ENCODE measurements at places on chromosomes 7 and 10.

DNA sequence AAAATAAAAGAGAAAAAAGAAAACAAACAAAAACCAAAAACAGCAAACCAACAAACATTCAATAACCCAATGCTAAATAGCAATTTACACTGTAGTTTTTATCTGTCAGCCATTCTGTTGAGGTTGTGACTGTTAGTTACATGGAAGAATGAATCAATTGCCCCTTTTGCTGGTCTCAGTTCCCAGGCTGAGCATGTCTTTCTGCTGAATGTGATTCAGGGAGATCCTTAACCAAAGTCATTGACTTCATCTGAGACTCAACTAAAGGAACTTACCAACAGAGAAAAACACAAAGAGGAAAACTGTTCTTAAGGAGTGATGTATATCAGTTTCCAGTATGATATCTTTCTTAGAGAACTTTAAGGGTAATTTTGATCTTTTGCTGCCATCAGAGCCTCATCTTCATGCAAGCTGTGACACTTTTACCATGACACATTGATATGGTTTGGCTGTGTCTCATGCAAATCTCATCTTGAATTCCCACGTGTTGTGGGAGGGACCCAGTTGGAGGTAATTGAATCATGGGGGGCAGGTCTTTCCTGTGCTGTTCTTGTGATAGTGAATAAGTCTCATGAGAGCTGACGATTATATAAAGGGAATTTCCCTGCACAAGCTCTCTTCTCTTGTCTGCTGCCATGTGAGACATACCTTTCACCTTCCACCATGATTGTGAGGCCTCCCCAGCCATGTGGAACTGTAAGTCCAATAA is 469.8 kb downstream of the KIF20B start:
- DNase-seq, result no peak

GRCh38 chr10:93568105-93568390 is 1.6 kb downstream of the FFAR4 start:
- DNase-seq, result no peak

GRCh38 chr10:128161031-128161430 is 34.8 kb upstream of the MKI67 start:
- DNase-seq, result no peak

- DNase-seq, result no peak
These were observed 42.3 kb upstream of the UBE3C start for GRCh38 chr7:157096286-157097055.

GRCh38 chr7:29432721-29433120 is 130.9 kb upstream of the PRR15 start:
- DNase-seq, result no peak

- no peak for DNase-seq
These were observed 3.5 kb downstream of the RASSF4 start for GRCh38 chr10:44962870-44963738.

DNA sequence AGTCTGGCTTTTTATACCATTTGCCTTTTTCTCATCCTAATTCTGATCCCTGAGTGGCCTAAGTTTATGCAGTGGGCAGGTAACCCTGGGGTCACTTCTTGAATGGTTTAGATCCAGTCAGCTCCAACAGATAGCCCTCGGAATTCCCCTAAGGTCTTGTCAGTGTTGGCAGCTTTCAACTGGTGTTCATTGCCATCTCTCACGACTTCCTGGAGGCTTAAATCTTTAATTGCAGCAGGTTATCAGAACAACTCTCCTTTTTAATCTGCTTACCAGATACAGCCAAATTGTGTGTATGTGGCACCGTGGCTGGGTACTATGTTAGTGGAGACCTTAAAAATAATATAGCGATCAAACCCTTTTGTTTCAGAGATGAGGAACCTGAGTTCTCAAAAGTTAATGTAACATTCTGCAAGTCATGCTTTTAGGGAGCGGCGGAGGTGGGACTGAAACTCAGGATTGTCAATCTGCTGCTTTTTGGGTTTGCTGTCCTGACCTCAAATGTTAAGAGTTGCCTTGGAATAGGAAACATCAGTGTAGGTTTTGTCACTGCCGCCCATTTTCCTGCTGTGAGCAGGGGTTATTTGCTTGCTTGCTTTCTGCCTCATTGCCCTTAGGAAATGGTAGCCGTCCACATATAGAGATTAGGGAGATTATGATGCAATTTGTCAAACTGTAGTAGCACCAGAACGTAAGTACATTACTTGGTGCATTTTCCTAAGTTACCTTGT is 818 bp downstream of the DLD start:
- no peak for DNase-seq

- no peak for DNase-seq
These were observed 288.5 kb downstream of the GRID1 start for GRCh38 chr10:86077871-86078638.

GRCh38 chr10:123889821-123890220 is 1.8 kb downstream of the CPXM2 start:
- DNase-seq, result no peak

DNA sequence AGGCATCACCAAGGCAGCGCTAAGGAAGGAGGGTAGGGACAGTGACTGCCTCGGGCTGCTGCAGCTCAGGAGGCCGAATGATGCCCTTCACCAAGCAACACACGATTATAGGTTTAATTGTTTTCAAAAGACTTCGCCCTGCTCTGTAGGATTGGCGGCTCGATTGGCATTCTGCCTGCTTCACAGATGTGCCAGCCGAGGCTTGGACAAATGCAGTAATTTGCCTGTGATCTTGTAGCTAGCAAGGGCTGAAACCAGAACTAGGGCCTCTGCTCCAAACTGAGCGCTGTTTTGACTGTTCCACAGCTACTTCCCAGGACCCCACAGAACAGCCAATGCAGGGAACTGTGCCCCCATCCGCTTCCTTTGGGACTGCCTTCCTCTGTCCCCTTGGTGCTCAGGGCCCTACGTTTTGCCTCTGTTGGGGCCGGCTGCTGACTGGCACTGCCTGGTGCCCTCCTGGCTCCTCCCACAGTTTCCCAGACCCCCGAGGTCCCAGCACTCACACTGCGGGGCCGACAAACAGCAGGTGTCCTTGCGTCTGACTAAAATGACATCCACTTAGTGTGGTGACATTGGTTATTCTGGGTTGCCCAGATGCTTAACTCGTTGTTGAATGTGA is 62.6 kb upstream of the EN2 start:
- no peak for DNase-seq

DNA sequence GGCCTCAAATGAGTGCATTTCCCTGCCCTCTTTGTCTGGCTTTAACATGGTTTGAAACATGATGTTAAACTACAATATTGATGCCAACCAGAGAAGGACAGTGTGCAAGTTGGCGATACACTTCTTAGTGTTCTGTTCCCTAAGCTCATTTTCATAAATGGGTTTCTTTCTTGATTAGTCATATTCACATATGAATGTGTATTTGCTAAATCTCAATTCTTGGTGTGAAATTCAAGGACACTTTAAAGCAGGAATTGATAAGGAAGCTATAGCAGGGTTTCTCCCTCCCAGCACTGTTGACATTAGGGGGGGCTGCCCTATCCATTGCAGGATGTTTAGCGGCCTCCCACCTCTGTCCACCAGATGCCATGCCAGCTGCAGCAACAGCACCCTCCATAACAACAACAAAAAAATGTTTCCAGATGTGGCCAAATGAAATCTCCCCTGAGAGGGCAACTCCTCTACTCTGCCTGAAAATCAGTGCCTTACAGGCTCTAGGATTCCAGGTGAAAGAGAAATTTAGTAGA is 13.1 kb downstream of the CCNY start:
- DNase-seq, result no peak

GRCh38 chr10:13439313-13440184 is 89.3 kb downstream of the BEND7 start:
- DNase-seq, result no peak

GRCh38 chr7:158973941-158974785 is 117.8 kb downstream of the DYNC2I1 start:
- DNase-seq, result no peak

- no peak for DNase-seq
These were observed 110.5 kb upstream of the INSIG1 start for GRCh38 chr7:155187061-155187785.

- DNase-seq, result no peak
These were observed 1.0 kb downstream of the NT5C2 start for GRCh38 chr10:103192089-103192450.

GRCh38 chr10:70348228-70348850 is 34.1 kb downstream of the LRRC20 start:
- DNase-seq, result no peak

- no peak for DNase-seq
These were observed 1.1 kb upstream of the MACC1 start for GRCh38 chr7:20218279-20218678.

DNA sequence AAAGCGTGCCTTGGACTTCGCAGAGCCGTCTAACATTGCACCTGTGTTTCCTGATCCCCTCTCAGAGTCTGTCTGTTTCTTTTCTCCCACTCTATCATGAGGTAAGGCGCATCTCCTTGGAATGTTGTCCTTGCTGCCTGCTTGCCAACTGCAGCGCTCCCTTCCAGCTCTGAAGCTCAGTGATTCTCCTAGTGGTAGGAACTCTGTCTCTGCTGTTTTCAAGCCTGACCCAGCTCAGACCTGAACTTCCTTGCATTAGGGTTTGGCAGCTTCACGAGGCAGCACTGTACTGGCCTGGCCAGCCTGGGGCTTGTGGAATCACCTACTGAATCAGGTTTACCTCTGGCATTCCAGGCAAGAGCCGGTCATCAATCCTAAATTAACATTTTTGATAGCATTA is 123.9 kb downstream of the CREB5 start:
- DNase-seq, result no peak

DNA sequence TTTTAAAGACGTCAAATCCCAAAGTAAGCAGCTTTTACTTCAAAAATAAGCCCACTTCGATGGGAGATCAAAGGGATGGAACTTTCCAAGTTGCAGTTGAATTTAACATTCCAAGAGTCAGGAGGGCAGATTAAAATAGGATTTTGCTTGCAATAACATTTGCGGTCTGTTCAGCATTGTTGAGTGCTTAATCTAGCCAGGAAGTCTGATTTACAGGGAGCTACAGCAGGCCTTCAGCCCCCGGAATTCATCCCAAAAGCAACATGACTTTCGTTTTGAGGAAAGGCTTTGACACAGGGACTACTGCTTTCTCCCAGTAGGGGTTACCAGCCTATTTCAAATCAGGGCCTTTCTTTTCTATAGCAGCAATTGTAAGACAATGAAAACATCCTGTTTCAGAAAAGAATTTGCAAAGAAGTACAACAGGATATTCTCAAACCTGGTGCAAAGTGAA is 279.6 kb upstream of the PITRM1 start:
- DNase-seq, result no peak

DNA sequence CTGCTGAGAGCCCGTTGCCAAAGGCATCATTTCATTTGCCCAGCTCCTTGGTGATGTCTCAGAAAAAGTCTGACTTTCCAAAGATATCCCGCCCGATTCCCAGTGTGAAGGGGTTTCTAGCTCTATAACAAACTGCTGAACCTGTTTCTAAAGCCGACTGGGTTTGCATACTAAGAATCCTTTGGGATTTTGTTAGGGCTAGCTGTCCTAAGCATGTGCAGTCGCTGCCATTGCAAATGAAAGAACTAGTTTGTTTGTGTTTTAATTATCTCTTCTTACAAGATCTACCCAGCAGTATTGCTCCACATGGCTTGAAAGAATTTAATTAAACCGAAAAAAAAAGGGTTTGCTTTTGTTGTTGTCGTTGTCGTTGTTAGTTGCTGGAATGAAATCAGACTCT is 476.6 kb downstream of the GATA3 start:
- DNase-seq, result no peak

- DNase-seq, result no peak
These were observed 45.0 kb downstream of the DNMBP start for GRCh38 chr10:99964791-99965190.

GRCh38 chr7:84043661-84044191 is 150.9 kb downstream of the SEMA3A start:
- no peak for DNase-seq

- no peak for DNase-seq
These were observed 19.1 kb upstream of the OGDHL start for GRCh38 chr10:49781247-49781646.

DNA sequence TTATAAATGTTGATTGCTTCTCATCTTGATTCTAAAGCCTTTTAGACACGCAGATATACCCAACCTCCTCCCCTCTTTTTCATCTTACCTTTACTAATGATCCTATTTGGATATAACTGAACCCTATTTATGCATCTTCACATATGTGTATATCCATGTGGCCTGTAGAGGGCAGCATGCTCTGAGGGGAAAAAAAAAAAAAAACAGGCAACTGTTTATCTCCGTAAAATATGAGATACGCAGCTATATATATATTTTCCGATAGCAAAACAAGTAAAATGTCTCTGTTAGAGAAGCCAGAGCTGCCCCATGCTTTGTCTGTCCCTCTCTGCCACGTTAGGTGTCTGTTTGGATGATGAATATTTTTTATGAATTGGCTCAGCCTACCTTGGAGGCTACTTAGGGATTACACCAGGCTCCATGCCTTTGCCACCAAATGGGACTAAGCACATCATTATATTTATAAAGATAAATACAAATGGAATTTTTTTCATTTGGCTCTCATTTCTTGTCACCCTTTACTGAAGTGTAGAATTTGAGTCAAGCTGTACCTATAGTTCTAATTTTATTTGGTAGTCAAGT is 174.8 kb upstream of the FZD1 start:
- DNase-seq, result no peak

DNA sequence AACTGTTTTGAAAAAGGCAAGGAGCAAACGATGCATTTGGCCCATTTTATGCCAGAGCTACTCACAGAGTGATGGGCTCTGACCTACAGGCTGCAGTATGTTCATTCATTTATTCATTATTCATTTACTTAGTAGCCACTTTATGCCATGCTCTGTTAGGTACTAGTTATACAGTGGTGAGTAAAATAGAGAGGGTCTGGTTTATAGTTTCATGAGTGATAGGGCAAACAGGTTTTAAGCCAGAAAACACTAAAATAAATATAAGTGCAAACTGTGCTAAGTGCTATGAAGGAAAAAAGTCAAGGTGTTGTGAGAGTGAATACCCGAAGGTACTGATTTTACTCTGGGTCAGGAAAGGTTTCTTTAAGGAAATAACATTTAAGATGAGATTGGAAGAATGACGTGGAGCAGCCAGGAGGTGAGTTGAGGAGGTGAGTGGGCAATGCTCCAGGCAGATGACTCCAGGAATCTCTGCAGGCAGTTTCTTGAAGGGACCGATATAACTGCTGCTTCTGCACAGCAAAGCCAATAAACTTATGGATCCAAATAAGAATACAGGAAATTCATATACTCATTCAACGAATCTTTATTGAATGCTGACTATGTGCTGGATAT is 56.9 kb upstream of the FAM133B start:
- DNase-seq, result no peak

DNA sequence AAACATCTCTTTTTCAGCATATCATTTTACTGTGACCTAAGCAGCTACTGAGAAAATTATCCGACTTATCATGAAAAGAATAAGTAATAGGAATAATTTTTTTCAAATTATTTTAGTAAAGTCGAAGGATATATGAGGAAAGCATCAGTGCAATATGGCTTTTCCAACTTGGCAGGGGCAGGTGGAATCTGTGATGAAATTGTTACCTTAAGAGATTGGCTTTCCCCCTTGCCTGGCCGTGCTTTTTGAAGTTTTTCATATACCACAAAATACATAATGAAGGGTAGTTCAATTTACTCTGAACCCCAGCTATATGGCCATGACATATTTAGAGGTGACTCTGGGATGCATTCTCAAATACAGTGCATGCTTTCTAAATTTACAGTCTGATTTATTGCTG is 87.2 kb upstream of the MKX start:
- DNase-seq, result no peak

Data from NCI-H1417 treated with DMSO at 0.1 percent for 48 hours (cell line).